ENCODE measurements at places on chromosomes 6 and 20.

DNA sequence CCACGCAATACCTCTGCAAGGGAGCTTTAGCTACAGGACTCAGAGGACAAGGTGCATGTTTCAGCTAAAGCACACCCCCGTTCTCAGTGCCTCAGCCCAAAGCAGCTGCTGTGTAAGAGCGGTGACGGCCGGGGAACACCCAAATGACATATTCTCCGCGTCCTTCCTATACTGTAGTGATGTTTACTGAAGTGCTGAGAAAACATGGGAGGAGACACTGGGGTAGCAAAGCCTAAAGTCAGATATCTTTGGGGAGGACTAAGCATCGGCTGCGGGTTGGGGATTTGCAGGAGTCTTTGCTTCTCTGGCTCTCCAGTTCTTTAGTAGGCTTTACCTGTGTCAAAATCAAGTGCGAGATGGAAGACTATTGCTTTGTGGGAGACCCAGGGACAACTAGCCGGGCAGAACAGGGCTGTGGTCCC is 1.7 kb downstream of the SLC22A23 start:
- DNase-seq: no peak

DNA sequence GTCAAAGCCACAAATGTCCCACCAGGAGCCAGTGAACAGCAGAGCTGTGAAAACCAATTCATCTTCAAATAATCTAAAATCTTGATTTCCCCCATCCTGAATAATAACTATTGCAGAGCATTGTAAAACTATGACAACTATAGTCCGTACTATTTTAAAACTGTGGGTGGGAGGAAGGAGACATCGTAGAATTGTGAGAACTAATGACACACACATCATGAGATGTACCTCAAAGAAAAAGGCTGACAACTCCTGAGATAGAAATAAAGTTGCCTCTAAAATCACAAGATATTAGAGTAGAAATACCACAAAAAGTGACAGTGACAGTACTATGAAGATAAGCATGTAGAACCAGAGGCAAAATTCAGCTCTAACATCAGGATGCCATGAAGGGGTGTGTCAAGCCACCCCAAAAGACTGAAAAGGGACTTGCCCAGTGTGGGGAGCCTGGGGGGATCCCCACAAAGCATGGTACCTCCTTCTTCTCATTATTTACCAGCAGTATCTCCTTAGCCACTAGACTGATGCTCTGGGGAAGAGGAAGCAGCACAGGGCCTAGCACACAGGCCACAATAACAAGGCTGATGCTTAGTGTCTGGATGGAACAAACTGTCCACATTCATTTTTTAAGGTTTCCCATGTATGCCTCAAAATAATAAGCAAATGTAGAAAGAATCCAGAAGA is 13.4 kb downstream of the NAPB start:
- DNase-seq: no peak

- DNase-seq: no peak
Observed at GRCh38 chr20:52800734-52801627, 171.2 kb upstream of the TSHZ2 start.

DNA sequence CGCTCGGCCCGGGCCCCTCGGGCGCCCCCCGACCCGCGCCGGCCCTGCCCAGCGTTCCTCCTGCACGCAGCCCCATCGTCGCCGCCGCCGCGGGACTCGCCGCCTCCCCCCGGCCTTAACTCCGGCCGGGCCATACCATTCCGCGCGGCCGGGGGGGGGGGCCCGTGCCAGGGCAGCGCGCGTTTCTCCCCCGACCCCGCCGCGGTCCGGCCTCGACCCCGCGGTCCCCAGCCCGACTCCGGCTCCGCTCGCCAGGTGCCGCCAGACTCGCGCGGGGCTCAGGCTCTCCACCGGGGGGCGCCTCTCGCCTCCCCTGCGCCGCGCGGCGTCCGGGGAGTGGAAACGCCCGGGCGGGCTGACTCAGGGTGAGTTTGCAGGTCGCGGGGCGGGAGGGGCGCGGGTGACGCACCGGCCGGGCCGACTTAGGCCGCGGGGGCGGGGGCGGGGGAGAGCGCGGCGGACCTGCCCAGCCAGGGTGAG is at the start of gene SRXN1:
SRXN1 (minus strand) TSS at position 91 of the 480 bp plus-strand sequence; CDS start at position 76, 15 bp downstream.
- DNase-seq: peak; percentile 90

GRCh38 chr6:54266400-54266923 is 41.8 kb upstream of the TINAG start:
- DNase-seq: no peak

- DNase-seq: no peak
Observed at GRCh38 chr6:3744211-3744900, 7.2 kb downstream of the PXDC1 start.

DNA sequence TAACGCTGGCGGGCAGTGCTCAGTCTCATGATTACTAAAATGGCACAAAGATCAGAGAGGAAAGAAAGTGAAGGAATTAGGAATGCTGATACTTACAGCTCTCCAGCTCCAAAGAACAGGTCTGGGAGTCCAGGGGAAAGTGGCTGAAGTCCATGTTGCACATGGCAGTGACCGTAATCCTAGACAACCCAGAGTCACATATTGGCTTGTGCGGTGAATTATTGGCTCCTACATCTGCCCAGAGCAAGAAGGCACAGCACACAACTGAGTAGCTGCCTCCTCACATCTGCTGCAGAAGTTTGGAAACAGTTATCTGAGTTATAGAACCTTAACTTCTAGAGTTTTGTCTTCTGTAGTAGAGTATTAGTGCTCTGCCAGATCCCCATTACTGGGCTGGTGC is 47.2 kb downstream of the GABRR2 start:
- DNase-seq: no peak

DNA sequence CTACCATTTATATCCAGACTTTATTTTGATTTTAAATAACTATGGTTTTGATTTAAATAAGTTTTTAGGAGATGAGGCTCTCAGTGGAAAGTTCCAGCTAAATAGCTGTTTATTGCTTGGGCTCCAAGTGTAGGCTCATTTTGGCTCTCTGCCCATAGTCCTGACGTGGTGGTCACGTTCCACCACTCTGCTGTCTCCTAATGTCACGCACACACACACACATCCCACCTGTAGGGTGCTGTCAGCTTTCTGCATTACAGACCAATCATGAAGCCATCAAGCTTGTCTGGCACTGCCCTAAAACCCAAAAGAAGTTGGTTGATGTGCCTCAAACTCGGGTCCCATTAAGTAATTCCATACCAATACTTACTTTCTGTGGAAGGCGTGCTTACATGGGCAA is 45.4 kb downstream of the PANK2 start:
- DNase-seq: no peak

GRCh38 chr6:70980727-70981126 is 23.9 kb upstream of the B3GAT2 start:
- no peak for DNase-seq

DNA sequence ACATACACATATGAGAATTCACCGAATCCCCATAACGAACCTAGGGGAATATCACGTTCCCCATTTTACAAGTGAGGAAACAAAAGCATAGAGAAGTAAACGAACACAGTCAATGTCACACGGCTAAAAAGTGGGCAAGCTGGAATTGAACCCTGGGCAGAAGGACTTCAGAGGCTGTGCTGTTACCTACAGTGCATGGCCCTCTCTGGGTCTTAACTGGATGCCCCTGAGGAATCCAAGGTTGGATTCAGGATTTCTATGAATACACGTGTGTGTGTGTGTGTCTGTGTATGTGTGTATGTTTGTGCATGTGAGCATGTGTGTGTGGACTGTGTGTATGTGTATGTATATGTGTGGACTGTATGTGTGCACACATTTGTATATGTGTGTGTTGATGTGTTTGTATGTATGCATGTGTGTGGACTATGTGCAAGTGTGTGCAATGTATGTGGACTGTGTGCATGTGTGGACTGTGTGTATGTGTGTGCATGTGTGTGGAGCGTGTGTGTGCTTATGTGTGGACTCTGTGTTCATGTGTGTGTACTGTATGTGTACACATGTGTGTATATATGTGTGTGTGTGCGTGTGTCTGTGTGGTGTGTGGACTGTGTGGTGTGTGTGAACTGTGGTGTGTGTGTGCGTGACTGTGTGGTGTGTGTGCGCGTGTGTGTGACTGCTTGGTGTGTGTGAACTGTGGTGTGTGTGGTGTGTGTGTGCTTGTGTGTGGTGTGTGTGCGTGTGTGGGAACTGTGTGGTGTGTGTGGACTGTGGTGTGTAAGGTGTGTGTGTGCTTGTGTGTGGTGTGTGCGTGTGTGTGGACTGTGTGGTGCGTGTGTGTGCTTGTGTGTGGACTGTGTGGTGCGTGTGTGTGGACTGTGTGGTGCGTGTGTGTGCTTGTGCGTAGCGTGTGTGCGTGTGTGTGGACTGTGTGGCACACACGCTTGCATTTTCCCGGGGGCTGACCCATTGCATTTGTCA is 49.0 kb downstream of the HNF4A start:
- DNase-seq: no peak

- DNase-seq: peak; percentile 23
Observed at GRCh38 chr6:18211338-18211737, 53.0 kb downstream of the DEK start.

- no peak for DNase-seq
Observed at GRCh38 chr6:167699141-167699931, 127.4 kb upstream of the AFDN start.

- DNase-seq: no peak
Observed at GRCh38 chr6:126300126-126300525, 39.8 kb upstream of the CENPW start.

DNA sequence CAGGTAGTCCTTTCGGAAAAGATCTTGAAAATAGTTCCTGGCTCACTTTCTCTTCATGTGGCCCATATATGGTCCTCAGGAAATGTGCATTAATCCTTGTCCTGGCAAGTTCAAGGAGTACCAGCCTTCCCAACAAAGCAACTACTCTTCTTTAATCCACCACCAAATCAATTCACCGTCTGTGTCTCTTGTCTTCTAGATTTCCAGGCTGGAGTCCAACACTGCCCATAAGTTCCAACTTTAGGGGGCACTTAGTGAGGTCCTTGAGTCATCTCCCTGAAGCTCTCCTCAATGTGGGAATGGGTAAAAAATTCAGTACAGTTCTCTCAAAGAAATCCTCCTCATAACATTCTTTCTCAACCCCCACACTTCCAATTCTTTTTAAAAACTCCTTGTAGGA is 6.9 kb upstream of the DAAM2 start:
- DNase-seq: no peak

DNA sequence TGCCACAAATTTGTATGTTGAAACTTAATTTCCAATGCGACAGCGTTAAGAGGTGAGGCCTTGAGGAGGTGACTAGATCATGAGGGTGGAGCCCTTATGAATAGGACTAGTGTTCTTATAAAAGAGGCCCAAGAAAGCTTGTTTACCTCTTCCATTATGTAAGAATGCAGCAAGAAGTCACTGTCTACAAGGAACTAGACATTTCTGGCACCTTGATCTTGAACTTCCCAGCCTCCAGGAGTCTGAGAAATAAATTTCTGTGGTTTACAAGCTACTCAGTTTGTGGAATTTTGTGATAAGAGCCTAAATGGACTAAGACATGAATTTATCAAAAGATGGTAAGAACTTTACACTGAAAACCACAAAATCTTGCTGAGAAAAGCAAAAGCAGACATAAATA is 173.6 kb upstream of the SGK1 start:
- DNase-seq: no peak

GRCh38 chr6:4777394-4777935 is 1.3 kb downstream of the CDYL start:
- DNase-seq: no peak

DNA sequence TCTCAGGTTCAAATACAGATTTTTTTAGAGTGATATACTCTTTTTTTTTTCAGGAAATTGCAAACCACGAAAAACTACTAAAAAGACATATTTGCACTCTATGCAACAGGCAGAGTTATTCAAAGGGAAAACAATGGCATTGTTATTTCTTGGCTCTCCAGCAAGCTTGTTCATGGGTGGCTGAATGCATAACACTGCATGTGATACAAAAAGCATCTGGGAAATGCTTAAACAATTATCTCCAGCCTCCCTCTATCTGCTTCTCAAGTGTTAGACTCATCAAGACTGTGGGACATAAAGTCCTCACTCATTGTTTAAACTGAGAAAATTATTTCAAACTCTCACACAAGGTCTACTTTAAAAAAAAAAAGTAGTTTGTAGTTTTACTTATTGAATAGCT is 7.3 kb upstream of the COL12A1 start:
- DNase-seq: no peak

DNA sequence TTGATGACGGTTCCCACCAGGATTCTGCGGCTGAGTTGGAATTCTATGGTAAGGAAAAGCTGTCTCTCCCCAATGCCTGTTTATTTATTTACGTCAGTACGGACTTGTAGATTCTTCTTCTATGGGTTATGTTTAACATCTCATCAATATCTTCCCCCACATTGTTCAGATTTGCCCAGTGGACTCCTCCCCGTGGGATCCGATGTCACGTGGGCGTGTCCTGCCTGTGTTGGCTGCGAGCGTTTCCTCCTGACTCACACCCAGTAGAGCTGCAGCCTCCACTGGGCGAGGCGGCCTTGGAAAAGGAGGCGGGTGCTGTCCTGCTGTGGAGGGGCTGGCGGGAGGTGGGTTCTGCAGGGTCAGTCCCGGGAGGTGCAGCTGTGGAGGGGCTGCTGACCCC is 46.8 kb upstream of the SLCO4A1 start:
- no peak for DNase-seq

GRCh38 chr6:82458705-82459104 is 95.1 kb downstream of the TPBG start:
- no peak for DNase-seq

- DNase-seq: peak; percentile 79
Observed at GRCh38 chr6:16759646-16760515, 1.4 kb downstream of the ATXN1 start.

GRCh38 chr6:43578748-43579147 is 2.8 kb downstream of the POLH start:
- DNase-seq: no peak

- DNase-seq: no peak
Observed at GRCh38 chr6:159203304-159204005, 34.3 kb downstream of the FNDC1 start.

GRCh38 chr6:139977887-139978332 is 603.5 kb upstream of the CITED2 start:
- DNase-seq: no peak

GRCh38 chr6:111338843-111339242 is 144.2 kb downstream of the REV3L start:
- no peak for DNase-seq

DNA sequence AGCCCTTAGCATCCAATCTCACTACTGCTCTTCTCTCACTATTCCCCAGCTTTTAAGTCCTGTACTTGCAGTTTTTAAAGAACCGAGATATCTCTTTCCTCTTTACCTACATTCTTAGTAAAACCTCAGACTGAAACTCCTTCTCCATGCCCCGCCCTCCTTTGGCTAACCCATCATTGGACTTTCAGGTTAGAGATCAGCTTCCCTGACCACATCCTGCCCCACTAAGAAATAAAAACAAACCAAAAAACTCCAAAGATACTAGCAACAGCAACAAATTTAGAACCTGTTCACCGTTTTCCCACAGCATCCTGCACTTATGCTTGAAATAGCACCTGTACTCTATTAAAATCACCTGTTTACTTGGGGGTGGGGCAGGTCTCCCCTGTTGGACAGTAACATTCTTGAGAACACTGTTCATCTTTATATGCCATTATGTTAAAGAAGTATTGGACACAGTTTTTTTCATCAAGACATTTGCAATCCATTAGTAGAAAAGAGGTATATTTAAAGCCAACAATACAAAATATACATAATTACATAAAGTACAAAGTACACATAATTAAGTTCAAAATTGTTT is 16.3 kb upstream of the SMAP1 start:
- DNase-seq: no peak

Measured in H1 (cell line).